Lung (tissue), 17 donors: ENCODE measurements at places on chromosomes 6 and 20. TPM values are rescaled to one million over a fixed set of nuclear protein-coding genes. Genes with fewer than 3 reads are reported as not detected.
A peak's percentile ranks its signal among the peaks of the same experiment; 100 is the strongest.

DNA sequence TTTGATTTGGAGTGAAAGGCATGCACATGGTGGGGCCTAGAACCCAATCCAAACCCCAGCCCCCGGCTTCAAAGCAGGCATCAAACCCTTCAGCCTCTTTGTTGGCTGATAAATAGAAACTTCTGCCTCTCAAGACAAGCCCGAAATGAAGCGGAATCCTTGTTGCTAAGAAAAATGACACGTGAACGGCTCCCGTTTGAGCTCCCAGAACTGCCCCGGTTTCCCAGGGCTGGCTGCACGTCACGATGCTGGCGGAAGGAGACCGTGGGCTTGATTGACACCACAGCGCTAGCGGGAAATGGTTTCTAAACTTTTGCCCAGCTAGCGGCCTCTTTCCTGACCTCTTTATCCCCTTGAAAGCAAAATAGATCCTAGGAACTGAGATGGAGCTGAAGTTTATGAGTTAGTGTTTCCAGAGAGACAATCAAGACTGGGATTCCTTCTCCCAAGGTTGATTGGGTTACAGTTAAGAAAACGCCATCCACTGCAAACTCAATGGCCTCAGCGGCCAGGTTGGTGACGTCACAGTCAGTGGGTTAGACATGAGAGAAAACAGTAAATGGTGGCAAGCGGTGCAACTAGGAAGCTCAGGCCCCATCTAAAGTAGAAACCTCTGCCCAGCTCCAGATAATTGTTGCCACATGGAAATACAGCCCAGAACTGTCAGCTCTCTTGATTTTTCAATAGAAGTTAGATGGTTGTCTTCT lies 117.0 kb downstream of the ANKRD60 start:
- H3K4me1 ChIP-seq: no peaks in the 10 kb centered on the region
- no peak overlapping the region for H3K4me3 ChIP-seq
- H3K27ac ChIP-seq: no peak overlapping the region

DNA sequence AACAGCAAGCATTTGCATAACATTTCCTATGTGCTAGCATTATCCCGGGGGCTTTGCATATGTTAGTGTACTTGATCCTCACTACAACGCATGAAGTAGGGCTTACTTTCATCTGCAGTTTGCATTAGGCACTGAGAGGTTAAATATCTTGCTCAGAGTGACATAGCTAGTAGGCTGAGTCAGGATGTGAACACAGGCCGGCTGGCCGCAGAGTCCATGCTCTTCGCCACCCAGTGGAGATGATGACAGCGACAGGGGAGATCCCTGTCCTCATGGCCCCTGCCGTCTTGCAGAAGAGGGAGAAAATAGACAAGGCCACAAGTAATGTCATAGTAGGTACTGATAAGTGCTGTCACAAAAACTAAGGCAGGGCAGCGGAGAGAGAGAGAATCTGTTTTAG lies 46.9 kb downstream of the LYRM4 start:
- H3K27ac ChIP-seq: no peak overlapping the region
- no peak overlapping the region for H3K4me3 ChIP-seq

- peaks cover 7% of the 10 kb centered on the region for H3K4me1 ChIP-seq
- no peaks in the 10 kb centered on the region for H3K36me3 ChIP-seq
- DNase-seq: no peak
- H3K27me3 ChIP-seq: no peaks in the 10 kb centered on the region
- H3K4me3 ChIP-seq: no peak overlapping the region
Measured at GRCh38 chr20:57795977-57796560, 86.3 kb upstream of the PMEPA1 start.

- DNase-seq: no peak
- no peaks in the 10 kb centered on the region for H3K36me3 ChIP-seq
- H3K4me3 ChIP-seq: no peak overlapping the region
- H3K27me3 ChIP-seq: no peaks in the 10 kb centered on the region
- no peak overlapping the region for H3K27ac ChIP-seq
Measured at GRCh38 chr6:18021166-18021850, 33.9 kb upstream of the KIF13A start.

DNA sequence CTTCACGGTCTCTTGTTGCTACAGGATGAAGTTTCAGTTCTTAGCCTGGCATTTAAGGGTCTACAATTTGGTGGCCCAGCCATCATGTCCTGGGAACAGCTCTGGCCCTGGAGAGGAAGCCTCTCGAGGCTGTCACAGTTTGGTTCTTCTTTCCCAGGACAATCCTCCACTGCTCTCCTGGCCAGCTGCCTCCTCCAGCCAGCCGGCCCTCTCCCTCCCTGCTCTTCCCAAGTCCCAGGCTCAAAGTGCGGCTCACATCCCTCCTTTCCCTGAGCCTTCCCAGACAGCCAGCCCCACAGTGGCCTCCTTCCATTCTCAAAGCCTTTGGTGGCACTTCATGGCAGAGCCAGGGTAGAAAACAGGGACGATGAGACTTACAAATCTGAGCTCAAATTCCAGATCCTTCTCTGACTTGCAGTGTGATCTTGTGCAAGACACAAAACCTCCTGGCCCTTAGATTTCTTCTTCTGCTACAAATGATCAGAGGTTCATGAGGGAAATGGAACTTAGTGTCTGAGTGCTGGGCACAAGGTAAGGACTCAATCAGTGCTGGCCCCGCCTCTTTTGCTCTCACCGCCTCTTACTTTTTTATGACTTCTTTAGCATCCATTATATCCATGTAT lies 223.8 kb upstream of the ECI2 start:
- H3K36me3 ChIP-seq: no peaks in the 10 kb centered on the region
- H3K27me3 ChIP-seq: no peaks in the 10 kb centered on the region
- peaks cover 6% of the 10 kb centered on the region for H3K4me1 ChIP-seq
- no peak for DNase-seq

EDN1 gene
- polyA plus RNA-seq: 61.7 TPM

- H3K36me3 ChIP-seq: no peaks in the 10 kb centered on the region
- no peak overlapping the region for H3K27ac ChIP-seq
- H3K27me3 ChIP-seq: no peaks in the 10 kb centered on the region
- peak; percentile 85 for DNase-seq
- peaks cover 2% of the 10 kb centered on the region for H3K4me1 ChIP-seq
Measured at GRCh38 chr6:154928325-154928922, 66.7 kb upstream of the TIAM2 start.
